Aorta (tissue), 5 donors: ENCODE measurements at places on chromosomes 6 and 20.
A peak's percentile ranks its signal among the peaks of the same experiment; 100 is the strongest.

GRCh38 chr6:143611580-143611979 lies 66.2 kb upstream of the PHACTR2 start:
- DNase-seq = no peak
- no peak overlapping the region for H3K4me3 ChIP-seq
- H3K4me1 ChIP-seq = no peaks in the 10 kb centered on the region
- H3K27ac ChIP-seq = no peak overlapping the region
- H3K36me3 ChIP-seq = no peaks in the 10 kb centered on the region
- no peaks in the 10 kb centered on the region for H3K27me3 ChIP-seq

DNA sequence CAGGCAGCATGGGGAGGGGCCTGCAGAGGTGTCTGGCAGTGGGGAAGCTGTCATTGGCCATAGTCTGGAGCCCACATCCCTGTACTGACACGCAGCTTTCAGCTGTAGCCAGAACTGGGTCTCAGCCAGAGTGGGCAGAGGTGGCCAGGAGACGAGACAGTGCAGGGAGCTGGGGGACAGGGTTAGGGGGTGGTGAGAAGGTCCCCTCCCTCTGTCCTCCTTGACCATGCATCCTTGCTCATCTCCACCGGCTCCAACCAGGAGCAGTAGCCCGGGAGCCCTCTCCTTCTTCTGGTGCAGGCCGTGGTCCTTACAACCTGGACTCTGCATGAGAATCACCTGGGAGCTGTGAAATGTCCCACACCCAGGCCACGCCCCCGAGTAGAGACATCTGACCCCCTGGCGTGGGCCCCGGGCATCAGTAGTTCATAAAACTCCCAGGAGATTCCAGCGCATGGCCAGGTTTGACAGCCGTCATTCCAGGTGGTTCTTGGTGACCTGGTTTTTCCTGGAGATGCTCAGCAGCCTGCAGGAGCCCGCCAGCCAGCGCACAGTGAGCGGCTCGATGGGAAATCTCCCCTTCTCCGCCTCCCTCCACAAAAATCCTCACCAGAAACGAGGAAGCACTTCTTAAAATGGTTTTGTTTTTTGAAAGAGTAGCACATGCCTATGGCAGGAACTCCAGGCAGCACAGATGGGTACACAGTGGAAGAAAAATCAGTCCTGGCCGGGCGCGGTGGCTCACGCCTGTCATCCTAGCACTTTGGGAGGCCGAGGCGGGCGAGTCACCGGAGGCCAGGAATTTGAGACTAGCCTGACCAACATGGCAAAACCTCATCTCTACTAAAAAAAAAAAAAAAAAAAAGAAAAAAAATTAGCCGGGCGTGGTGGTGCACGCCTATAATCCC lies 56.2 kb downstream of the ADNP start:
- H3K27me3 ChIP-seq = no peaks in the 10 kb centered on the region
- no peaks in the 10 kb centered on the region for H3K36me3 ChIP-seq
- H3K4me3 ChIP-seq = no peak overlapping the region

DNA sequence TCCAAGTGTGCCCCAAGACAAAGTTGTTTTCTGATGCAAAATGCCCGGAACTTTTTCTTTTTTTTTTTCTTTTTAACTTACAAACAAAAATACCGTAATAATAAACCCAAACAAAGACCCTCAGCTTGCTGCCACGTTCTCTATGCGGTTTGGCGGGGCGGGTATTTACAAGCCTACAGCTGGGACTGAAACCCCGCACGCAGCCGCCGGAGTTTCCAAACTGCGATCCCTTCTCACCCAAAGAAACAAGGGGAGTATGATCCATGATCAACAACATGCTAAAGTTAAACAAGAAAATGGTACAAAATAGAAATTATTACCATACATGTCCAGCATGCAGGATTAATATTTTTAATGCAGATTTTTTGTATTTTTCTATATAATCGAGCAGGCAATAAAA lies 2.1 kb downstream of the MAFB start:
- no peak overlapping the region for H3K27ac ChIP-seq
- no peaks in the 10 kb centered on the region for H3K4me1 ChIP-seq
- peak overlapping the region; percentile 54 for H3K4me3 ChIP-seq
- H3K36me3 ChIP-seq = no peaks in the 10 kb centered on the region

GRCh38 chr6:76852776-76853175 lies 610.5 kb downstream of the HTR1B start:
- no peak for DNase-seq
- no peak overlapping the region for H3K27ac ChIP-seq
- H3K36me3 ChIP-seq = no peaks in the 10 kb centered on the region
- H3K4me3 ChIP-seq = no peak overlapping the region
- H3K27me3 ChIP-seq = no peaks in the 10 kb centered on the region
- peaks cover 2% of the 10 kb centered on the region for H3K4me1 ChIP-seq

DNA sequence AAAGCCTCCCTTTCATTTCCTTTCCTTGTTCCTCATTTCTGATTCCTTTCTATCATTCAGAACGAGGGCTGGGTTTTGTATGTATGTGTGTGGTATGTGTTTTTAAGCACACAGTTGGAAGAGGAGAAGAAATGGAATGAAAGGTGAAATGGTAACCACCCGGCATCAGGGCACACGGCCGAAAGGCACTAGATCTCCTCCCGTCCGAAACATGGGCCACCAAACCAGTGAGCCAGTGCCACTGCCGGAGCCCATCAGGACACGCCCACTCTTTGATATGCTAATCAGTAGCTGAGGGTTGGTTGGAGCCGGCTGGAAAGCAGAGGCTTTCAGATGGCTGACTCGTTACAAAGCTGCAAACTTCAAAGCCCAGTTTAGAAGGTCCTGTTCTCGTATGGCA lies 228.6 kb upstream of the JARID2 start:
- no peaks in the 10 kb centered on the region for H3K4me1 ChIP-seq
- DNase-seq = no peak
- no peak overlapping the region for H3K27ac ChIP-seq
- no peak overlapping the region for H3K4me3 ChIP-seq
